ENCODE measurements at places on chromosomes 6 and 20.
A peak's percentile ranks its signal among the peaks of the same experiment; 100 is the strongest.

GRCh38 chr20:2331106-2331505 is 35.3 kb downstream of the TGM3 start:
- no peak for DNase-seq

- DNase-seq, result no peak
Observed at GRCh38 chr6:169559592-169559991, 142.2 kb downstream of the WDR27 start.

- DNase-seq, result peak; percentile 7
Observed at GRCh38 chr6:11535801-11536230, 1.7 kb upstream of the TMEM170B start.

- DNase-seq, result no peak
Observed at GRCh38 chr6:9581155-9581554, 833.7 kb downstream of the TFAP2A start.

- peak; percentile 18 for DNase-seq
Observed at GRCh38 chr20:17533396-17533795, 2.2 kb upstream of the BFSP1 start.

GRCh38 chr6:46772762-46773161 is 20.4 kb upstream of the MEP1A start:
- peak; percentile 22 for DNase-seq

- no peak for DNase-seq
Observed at GRCh38 chr6:144769142-144769541, 484.0 kb downstream of the UTRN start.

DNA sequence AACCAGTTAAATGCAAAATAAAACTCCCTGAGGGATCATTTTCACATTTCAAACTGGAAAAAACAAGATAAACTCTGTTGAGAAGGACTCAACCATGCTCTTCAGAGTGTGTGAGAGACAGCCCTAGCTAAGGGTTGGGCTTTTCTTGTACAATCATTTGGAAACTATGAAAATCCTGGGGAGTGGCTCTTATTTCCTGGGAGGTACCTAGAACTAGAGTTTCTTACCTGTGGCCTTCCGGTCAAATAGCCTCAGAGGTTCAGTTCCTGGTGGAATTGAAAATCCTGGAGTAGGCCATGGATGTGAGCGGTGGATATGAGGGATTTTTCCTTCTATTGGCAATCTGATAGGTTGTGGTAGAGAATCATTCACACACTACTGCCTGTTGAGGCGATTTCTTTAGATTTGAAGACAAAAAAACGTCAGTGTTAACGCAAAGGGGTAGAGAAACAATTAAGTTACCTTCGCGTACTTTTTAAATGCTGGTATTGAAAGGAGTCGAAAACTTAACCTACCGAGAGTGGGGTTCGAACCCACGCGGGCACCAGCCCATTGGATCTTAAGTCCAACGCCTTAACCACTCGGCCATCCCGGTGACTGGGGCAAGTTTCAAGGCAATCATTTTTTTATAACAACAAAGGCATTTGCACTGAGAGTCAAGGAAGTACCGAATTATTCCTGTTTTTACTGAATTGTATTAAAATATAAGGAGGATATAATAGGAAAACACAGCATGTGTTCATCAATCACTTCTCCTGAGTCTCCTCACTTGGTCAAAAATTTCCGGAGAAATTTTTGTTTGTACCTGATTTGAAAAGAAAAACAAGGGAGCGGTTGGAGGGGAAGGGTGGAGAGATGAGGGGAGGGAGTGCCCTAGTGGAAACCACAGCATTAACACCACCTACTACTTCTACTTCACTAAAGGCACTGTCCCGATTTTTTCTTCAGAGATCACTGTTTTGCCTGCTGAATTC is 191.3 kb downstream of the OR2B2 start:
- DNase-seq, result no peak

GRCh38 chr6:26008470-26008869 is 45.9 kb downstream of the TRIM38 start:
- DNase-seq, result no peak

DNA sequence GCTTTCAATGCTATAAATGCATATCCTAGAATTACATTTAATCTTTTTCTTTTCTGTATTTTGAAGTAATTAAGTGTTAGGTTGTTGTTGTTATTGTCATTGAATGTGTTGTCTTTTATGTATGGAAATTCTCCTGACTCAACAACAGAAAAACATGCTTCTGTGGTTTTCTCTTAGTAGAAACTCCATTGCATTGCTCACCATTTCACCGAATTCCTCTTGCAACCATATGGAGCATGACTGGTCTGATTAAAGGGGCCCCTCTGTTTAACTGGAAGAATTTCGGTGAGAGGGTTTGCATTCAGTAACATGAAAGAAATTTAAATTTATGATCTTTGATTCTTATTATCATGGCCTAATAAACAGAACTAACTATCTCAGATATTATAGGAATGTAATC is 454.3 kb upstream of the JARID2 start:
- no peak for DNase-seq

DNA sequence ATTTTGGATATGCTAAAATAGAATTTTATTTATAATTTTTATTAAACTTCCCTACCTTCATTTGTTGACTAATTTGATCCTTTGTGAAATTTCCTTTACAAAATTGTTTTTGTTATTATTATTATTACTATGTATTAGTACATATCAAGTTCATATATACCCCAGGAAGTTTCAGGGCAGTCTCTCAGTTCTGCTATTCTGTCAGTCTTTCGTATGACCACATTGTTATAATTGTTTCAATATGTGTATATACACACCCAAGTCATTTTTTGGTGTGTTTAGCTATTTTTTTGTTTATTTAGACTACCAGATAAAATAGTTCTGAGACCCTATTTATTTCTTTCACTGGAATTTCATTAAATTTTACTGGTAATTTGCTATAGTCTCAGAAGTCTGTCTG is 72.1 kb downstream of the NKAIN2 start:
- DNase-seq, result no peak

DNA sequence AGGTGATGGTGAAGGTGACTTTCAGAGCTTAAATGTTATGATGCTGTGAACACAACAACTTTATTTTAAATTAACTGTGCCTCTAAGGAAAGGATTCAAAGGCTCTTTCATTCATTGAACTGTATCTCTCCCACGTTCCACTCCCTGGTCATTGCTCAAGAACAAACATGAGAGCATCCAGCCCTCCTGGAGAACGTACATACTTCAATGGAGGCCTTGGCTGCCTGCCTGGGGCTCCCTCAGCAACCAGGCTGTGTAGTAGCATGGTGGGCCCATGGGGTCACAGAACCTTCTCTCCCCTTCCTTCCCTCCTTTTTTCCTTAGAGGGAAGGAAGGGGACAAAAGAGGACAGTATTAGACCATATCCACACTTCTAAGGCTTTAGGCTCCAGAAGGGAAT is 234.3 kb downstream of the CDC5L start:
- no peak for DNase-seq

DNA sequence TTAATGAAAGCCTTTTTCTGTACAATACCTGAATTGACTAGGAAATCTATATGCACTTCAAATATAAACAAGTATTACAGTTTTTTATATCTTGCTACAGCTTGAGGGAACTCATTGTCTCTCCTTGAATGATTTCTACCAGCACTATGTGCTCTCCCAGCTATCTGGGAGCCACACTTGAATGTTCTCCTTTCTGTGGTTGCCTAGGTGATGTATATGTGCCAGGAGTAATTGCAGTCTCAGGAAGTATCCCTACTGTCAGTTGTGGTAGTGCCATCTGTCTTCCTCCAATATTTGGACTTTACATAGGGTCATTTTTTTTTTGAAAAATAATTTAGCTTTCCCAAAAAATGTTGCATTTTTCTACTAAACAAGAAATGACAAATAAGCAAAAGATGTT is 288.0 kb upstream of the PLCB4 start:
- DNase-seq, result no peak

GRCh38 chr6:152309648-152310047 is 327.5 kb downstream of the SYNE1 start:
- DNase-seq, result peak; percentile 63

DNA sequence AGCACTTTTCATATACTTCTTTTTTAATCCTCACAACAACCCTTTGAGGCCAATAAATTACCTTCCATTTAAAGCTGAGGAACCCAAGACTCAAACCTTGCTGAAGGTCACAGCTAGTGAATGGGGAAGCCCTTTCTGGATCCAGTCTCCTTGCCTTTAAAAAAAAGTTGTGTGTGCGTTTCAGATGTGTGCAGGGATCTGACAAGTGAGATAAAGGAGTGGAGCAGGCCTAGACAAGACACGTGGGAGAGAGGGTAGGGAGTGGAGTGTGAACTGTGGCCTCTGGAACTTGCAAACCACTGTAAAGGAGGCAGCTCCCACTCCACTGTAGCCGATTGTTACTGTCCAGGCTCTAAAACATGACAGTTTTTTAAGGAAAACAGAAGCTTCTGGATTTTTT is 1.9 kb downstream of the KLHL32 start:
- DNase-seq, result no peak
